ENCODE measurements at places on chromosomes 6 and 20. TPM values are rescaled to one million over a fixed set of nuclear protein-coding genes. Genes with fewer than 3 reads are reported as not detected.

EDN1 gene
- total RNA-seq, result 2.7 TPM

SGK2 gene
- 0.32 TPM for total RNA-seq

DNMT3B gene
- 0.50 TPM for total RNA-seq

ZNF334 gene
- total RNA-seq, result 0.52 TPM

KAT14 gene
- 13.1 TPM for total RNA-seq

NRSN1 gene
- not detected for total RNA-seq

Measured in left ventricle myocardium superior (tissue), 1 donor.